ENCODE measurements at places on chromosomes 3 and 15.

- DNase-seq: no peak
Observed at GRCh38 chr3:109117939-109118338, at the start of gene MORC1. TSS of gene MORC1 (minus strand) at chr3:109118134. CDS start at chr3:109118059, 75 bp downstream.

- DNase-seq: no peak
Observed at GRCh38 chr15:88454236-88454635, 13.0 kb downstream of the MRPL46 start.

- DNase-seq: no peak
Observed at GRCh38 chr15:51613951-51614350, 8.6 kb downstream of the DMXL2 start.

DNA sequence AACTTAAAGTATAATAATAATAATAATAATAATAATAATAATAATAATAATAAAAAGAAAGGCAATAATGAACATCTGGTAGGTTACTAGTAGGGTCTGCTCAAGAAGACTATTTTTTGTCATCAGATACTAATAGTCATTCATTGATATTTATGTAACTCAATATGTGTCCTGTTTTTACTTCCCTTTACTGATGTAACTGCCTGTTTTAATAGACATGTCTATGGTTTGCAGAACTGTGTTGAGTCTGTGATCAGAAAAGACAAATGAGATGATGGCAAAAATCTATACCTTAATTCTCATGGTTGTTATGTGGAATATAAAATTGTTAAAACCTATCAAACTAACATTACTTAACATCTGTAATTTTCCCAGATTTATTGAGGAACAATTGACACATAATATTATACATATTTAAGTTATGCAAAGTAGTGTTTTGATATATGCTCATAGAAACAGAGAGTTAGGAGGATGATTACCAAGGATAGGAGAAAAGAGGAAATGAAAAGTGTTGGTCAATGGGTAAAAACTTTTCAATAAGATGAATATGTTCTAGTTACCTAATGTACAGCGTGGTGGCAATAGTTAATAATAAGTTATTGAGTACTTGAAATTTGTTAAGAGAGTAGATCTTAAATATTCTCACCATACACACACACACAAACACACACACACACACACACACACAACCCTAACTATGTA lies 699.4 kb downstream of the ZPLD1 start:
- DNase-seq: no peak

DNA sequence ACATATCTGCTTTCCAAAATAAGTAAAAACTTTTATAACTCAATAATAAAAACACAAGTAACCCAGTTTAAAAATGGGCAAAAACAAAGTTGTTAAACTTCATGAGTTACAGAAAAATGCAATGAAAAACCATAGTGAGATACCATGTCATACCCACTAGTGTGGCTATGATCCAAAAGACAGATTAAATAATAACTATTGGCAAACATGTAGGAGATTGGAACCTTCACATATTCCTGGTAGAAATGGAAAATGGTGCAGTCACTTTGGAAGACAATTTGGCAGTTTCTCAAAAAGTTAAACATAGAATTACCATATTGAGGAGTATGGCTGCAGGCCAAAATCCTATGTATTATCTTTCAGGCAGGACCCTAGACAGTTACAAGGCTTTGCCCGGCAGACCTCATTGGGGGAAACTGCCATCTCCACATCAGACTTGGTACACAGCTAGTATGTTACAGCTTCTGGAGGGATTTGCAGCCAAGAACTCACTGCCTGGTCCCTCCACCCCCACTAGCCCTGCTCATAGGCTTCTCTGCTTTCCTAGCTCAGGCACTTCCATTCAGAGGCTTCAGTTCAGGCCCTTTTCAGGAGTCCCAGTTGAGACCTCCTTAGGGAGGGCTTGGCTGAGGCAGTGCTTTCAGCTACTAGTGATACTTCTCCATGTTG lies 147.8 kb downstream of the NEK10 start:
- DNase-seq: no peak

GRCh38 chr3:197338586-197338985 lies 40.2 kb upstream of the DLG1 start:
- DNase-seq: no peak

- DNase-seq: peak; percentile 15
Observed at GRCh38 chr3:131142580-131142979, 115.9 kb downstream of the NEK11 start.

GRCh38 chr3:66338927-66339326 lies 118.1 kb downstream of the SLC25A26 start:
- DNase-seq: peak; percentile 38

DNA sequence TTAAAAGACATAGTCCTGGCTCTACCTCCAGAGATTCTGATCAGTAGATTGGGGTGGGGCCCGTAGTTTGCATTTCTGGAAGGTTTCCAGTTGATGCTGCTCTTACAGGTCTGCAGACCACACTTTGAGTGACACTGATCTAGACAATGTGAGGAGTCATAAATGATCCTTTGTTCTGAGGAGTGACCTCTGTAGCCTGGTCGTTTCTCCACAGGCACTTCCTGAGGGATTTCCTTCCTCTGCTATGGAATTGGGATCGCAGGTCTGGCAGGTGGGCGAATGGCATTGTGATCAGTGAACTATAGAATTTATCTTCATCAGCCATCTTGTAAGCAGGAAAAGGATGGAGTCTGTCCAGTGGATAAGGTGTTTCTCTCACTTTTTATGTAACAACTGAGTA lies 5.5 kb downstream of the GFM1 start:
- no peak for DNase-seq

DNA sequence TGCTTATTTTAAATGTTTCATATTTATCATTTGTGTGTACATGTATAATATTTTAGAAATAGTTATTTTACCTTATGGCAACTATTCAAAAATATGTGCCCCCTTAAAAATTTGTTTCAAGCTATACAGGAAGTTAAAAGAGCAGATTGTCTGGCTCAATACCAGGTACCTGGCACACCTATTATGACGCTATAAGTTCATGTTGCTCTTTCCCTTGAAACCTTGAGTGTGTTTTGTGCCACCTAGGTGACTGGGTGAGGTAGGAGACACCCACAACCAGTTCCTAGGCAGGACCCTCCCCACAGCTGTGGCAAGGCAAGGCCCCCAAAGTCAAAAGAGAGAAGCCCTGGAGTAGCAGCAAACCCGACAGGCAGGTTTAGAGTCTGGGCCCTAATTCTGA lies 20.6 kb upstream of the NEO1 start:
- no peak for DNase-seq

DNA sequence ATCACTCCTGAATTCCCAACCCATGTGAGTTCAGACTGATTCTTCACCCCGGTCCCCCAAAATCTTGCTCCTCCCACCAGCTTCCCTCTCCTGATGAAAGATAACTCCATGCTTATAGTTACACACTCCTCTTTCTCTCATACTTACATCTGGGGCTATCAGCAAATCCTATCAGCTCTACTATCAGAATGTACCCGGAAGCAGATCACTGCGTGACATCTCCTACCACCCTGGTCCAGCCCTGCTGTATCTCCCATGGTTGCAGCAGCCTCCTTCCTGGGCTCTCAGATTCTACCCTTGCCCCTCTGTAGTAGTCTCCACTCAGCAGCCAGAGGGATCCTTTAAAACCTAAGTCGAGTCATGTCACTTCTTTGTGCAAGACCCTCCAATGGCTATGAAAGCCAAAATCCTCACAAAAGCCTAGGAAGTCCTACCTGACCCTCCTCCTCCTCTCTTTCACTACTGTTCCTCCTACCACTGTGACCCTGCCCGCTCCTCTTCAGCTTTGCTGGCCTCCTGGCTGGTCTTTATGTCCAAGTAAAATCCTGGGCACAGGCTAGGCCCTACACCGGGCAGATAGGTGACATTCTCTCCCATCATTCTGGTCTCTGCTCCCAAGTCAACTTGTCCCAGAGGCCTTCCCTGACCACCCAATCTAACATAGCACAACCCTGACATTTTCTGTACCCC lies 16.2 kb downstream of the XIRP1 start:
- DNase-seq: no peak

- DNase-seq: no peak
Observed at GRCh38 chr15:28933710-28934445, 48.1 kb downstream of the APBA2 start.

- no peak for DNase-seq
Observed at GRCh38 chr3:194095464-194095863, 40.5 kb upstream of the HES1 start.

- no peak for DNase-seq
Observed at GRCh38 chr3:10806006-10806405, 10.0 kb upstream of the SLC6A11 start.

DNA sequence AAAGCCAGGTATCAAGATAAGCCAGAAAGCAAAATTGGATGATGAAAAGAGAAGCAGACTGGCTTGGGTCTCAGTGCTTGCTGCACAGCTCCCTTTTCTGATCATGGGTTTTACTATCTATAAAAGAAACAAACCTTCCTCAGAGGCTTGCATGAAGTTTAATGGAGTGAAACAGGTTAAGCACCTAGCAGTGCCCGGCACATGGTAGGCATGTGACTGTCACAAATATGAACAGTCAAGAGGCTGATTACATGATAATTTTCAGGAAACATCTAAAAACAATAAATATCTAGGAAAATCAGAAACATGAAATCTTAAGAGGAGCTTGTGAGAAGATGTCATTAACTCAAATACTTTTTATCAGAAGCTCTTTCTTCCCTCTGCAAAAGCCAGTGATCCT lies 519.2 kb downstream of the EPHB1 start:
- DNase-seq: no peak

- no peak for DNase-seq
Observed at GRCh38 chr3:459311-459670, 262.7 kb downstream of the CHL1 start.

GRCh38 chr3:142931222-142931621 lies 32.3 kb downstream of the PAQR9 start:
- no peak for DNase-seq

DNA sequence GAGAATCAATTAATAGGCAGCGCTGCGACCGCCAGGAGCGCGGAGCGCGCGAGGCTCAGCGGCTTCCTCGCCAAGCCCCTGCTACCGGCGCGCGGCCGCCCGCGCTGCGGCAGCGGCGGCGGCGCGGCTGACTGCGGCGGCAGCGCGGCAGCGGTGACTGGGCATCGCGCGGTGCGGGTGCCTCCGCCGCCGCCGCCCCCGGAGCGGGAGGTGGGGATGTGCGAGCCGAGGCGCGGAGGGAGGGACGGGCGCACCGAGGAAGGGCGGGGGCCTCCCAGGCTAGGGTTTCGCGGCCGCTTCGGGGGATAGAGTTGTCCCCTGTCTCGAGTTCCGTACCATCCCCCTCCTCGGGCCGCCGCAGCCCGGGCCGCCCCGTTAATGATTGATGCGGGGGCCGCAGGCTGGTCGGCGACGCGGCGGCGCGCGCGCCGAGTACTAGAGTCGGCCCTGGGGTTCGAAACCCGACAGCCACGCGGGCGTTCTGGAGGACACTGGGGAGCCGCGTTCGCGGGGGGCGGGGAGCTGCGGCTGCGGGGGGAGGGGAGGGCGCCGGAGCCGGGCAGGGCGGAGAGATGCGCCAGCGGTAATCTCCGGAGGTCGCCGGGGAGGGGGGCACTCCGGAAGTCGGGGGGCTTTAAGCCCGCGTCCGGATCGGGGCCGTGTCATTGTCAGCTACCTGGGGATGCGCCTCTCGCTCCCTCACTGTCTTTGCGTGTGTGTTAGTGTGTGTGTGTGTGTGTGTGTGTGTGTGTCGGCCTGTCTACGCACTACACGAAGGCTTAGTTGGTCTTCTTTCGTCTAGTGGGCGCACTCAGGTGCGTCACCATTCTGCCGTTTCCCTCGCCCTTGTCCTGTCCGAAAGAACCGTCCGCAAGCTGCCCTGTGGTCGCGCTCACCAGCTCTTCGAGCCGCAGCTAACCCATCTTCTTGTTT lies at the start of gene PAQR9:
PAQR9 (minus strand) TSS at position 159 of the 933 bp plus-strand sequence. CDS start 338 bp downstream, outside the sequence.
- DNase-seq: peak; percentile 63

DNA sequence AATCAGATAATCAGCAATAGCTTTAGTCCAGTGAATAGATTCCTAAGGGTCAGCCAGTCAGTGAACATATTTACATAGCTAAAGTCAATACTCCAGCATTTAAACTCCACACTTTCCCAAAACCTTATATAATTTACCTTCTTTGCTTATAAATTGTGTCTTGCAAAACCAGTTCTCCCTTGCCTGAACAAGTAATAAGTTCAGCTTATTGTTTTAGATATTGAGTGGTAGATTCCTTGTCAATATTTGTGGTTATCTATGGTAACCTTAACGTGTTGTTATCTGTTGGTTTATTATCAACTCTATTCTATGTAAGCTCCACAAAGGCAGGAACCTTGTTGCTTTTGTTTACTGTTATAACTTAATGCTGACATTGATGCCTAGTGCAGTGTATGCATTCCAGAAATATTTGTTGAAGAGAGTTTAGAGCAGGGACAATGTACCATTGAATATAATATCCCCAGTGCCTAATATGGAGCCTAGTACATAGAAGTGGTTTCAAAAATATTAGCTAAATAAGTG lies 24.0 kb downstream of the PLSCR5 start:
- DNase-seq: peak; percentile 13

- DNase-seq: peak; percentile 52
Observed at GRCh38 chr15:38991126-38991525, 426.5 kb upstream of the RASGRP1 start.

DNA sequence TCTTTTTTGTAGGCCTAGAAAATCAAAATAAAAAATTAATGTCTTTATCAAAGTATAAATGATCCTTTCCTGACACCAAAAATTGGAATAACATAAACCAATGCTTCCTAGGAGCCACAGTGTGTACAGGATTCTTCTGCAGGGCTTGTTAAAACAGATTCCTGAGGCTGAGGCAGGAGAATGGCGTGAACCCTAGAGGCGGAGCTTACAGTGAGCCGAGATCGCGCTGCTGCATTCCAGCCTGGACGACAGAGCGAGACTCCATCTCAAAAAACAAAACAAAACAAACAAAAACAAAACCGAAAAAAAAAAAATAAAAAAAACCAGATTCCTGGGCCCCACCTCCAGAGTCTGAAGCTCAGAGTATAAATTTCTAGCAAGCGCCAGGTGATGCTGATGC lies 78.0 kb downstream of the PEX5L start:
- no peak for DNase-seq

DNA sequence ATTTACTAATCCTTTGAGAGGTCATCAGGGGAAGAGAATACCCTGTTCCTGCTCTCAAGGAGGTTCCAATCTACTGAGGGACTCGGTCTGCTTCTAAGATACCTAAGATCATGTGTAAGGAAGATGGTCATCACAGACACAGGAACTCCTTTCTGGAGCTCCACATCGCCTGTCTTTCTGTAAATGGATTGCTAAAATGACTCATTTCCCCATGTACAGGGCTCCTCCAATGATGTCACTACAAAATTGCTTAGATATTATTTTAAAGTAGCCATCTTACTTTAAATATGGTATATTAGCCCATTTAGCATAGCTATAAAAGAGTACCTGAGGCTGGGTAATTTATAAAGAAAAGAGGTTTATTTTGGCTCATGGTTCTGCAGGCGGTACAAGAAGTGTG lies 206.1 kb upstream of the PROK2 start:
- no peak for DNase-seq

GRCh38 chr3:117719316-117719926 lies 1009.8 kb downstream of the TUSC7 start:
- peak; percentile 71 for DNase-seq

DNA sequence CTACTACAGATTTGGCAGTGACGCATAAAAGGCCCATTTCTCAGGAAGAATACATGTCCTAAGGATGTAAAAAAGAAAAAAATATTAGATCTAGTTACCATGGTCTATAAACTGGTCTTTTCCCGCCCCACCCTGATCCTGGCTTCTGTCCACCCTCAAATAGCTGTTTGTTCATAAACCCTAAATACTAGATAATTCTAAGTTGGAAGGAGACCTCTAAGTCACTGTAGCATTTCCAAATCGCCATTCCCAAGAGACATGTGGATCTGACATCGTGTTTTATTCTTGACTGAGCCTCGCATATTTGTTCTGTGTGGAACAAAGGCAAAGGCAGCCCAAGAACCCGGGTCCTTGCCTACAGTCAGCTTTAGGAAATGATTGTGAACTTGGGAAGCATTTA lies 49.0 kb downstream of the LMCD1 start:
- no peak for DNase-seq

Measured in adipocyte (in vitro differentiated cells).